Karpas-422 (cell line): ENCODE measurements at places on chromosomes 4 and X.

DNA sequence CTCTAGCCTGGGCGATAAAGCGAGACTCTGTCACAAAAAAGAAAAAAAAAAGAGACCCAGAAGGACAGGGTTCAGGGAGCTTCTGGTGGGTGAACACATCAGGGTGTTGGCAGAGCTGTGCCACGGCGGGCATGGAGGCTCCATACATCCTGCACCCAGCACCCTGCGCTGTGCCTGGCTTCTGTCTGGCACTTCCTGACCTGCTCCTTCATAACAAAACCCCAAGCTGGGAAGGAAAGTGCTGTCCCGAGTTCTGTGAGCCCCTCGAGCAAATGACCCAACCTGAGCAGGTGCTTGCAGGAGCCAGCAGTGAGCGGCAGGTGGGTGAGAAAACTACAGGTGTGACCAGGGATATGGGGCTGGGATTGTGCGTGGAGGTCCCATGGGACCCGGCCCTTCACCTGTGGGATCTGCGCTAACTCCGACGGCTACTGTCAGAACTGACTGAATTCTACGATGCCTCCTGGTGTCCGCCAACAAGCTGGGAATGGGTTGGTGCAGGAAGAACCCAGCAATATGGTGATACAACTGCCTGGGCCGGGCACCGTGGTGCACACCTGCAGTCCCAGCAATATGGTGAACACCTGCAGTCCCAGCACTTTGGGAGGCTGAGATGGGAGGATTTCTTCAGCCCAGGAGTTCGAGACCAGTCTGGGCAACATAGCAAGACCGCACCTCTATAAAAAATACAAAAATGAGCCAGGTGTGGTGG, 18.9 kb downstream of the ASMTL start:
- no peaks in the 10 kb centered on the region for H3K4me1 ChIP-seq
- no peak overlapping the region for H3K4me3 ChIP-seq
- H3K27ac ChIP-seq = no peak overlapping the region
- no peak for DNase-seq

- no peak overlapping the region for H3K27ac ChIP-seq
- no peaks in the 10 kb centered on the region for H3K27me3 ChIP-seq
- DNase-seq = no peak
- no peaks in the 10 kb centered on the region for H3K36me3 ChIP-seq
- H3K4me1 ChIP-seq = no peaks in the 10 kb centered on the region
These were observed 162.3 kb downstream of the CPEB2 start for GRCh38 chr4:15164571-15164970.

- H3K4me1 ChIP-seq = no peaks in the 10 kb centered on the region
These were observed 297.6 kb downstream of the INPP4B start for GRCh38 chr4:142548491-142548890.

DNA sequence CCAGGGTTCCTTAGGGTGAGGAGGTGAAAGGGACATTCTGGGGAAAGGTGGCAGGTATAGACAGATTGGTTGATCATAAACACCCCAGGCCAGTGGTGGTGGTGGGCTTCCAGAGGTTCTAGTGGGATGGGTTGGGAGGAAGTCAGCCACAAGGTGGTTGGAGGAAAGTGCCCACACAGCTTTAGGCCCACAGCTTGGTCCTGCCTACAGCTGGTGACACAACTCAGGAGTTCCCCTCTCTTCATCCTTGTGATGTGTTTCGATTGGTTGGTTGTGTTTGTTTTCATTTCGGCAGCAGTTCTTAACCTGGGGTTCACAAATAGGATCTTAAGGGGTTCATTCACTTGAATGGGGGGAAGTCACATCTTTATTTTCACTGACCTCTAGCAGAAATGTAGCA, 157.0 kb downstream of the TMEM164 start:
- no peaks in the 10 kb centered on the region for H3K27me3 ChIP-seq
- H3K4me1 ChIP-seq = no peaks in the 10 kb centered on the region
- no peak for DNase-seq
- H3K4me3 ChIP-seq = no peak overlapping the region
- H3K27ac ChIP-seq = no peak overlapping the region

DNA sequence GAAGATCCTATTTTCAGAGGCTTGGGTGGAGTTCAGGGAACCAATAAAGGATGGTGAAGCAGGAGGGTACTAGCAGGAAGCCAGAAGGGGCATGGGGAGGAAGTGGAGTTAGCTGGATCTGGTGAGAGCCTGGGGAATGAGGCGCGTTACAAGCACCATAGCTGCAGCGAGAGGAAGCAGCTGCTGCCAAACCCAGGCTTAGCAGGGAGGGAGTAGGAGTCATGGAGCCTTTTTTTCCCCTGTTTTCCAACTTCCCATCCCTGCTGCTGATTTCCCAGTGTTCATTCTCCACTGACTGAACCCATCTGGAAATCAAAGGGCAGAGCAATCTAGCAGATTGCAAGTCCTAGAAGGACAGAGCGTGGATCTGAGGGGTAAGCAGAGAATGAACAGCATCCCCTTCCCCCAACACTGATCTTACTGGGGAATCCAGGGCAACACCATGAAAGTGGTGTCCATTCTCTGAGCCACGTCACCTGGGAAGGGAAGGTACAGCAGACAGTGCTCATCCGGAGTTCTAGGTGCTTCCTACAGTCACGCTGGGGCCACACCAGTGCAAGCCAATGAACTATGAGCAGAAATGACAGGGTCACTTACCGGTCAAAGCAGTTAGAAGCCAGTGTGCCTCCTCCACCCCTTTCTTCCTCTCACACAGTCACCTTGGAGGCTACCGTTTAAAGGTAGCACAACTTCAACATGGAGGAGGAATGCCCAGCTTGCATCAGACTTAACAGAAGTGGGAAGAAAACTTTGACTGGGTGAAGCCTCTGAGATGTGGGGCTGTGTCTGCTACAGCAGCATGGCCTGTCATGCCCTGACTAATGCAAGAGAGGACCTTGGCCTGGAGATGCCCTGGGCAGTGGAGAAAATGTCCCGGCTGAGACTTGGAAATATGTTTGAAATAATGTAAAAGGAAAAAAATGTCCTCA, 36.7 kb downstream of the SMIM20 start:
- H3K27me3 ChIP-seq = no peaks in the 10 kb centered on the region
- DNase-seq = no peak
- no peak overlapping the region for H3K27ac ChIP-seq
- no peaks in the 10 kb centered on the region for H3K36me3 ChIP-seq
- H3K4me3 ChIP-seq = no peak overlapping the region
- no peaks in the 10 kb centered on the region for H3K4me1 ChIP-seq

DNA sequence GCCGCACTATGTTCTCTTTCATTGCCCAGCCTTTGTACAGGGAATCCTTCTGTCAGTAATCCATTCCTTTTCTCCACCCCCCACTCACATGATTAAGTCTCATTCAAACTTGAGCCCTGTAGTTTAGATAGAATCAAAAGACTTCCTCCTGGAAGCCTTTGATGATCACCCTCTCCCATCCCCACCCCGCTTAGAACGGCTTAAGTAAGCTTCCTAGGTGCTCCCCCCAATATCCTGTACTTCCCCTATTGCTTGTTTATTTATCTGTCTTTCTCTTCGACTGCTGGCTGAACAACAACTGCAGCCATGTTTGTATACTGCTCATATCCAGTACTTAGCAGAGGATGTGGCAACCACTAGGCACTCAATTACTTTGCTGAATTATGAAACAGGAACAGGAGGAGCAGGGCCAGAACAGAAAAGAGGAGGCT, 38.5 kb upstream of the GPC3 start:
- no peak overlapping the region for H3K27ac ChIP-seq
- no peak overlapping the region for H3K4me3 ChIP-seq
- no peak for DNase-seq
- no peaks in the 10 kb centered on the region for H3K36me3 ChIP-seq
- H3K4me1 ChIP-seq = no peaks in the 10 kb centered on the region
